Vagina (tissue), 2 donors: ENCODE measurements at places on chromosomes 16 and 17.

- no peak for DNase-seq
Measured at GRCh38 chr17:48729335-48730239, 1.0 kb upstream of the HOXB13 start.

GRCh38 chr16:73792199-73793020, 504.2 kb upstream of the PSMD7 start:
- no peak for DNase-seq

DNA sequence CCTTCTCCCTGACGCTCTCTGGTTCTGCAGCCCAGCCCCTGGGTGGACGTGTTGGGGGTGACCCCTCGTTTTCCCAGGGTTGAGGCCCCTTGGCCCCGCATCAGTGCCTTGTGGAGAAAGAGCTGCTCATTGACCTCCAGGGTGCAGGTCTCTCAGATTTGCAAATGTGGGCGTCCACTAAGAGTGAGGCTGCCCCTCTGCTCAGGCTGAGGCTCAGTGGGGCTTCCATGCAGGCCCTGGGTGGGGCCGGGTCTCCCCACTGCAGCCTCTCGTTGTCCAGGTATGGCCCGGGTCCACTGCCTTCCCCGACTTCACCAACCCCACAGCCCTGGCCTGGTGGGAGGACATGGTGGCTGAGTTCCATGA, 9.0 kb downstream of the GAA start:
- DNase-seq, result no peak

GRCh38 chr17:39210093-39210434, 10.0 kb downstream of the RPL19 start:
- DNase-seq, result no peak

DNA sequence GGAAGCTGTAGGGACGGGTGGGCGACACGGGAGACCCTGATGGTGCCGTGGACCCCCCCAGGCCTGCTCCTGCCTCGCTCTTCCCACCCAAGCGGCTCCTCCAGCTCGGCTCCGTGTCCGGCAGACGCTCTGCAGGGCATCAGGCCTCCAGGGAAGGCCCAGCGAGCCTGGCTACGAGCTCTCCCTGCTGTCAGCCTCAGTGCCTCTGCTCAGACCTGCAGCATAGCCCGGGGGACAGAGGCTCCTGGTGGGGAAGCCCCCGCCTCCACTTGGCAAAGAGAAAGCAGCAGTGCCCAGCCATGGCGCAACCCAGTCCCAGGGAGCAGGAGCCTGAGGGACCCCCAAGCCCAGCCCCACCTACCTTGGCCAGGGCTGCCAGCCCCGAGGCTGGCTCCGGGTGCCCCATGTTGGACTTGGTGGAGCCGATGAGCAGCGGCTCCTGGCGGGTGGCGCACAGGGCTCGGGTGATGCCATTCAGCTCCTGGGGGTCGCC, 5.9 kb downstream of the FASN start:
- DNase-seq, result no peak

- no peak for DNase-seq
Measured at GRCh38 chr17:3683054-3683511, 12.9 kb downstream of the P2RX5 start.

DNA sequence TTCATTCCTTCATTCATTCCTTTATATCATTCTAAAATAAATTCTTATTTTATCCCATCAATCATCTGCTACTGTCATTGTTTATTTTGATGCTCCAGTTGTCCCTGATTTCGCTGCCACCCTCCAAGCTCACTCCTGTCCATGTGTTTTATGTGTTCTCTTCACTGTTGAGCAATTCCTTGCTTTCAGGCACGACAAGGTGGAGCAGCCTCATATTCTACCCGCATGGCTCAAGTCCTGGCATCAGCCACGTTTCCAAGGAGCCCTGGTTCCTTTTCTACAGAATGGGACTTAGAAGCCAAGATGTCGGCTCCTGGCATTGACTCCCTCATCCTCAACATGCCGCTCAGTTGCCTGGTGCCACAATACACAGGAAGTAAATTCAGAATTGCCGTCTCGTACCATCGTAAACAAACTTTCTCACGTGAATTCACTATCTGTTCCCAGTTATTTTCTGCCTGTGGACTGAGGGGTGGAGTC, 139.0 kb downstream of the RPTOR start:
- DNase-seq, result no peak

- no peak for DNase-seq
Measured at GRCh38 chr17:60729854-60730253, 52.2 kb downstream of the BCAS3 start.
